Smooth muscle cell of the pulmonary artery (primary cell): ENCODE measurements at places on chromosomes 3 and 15. TPM values are rescaled to one million over a fixed set of nuclear protein-coding genes. Genes with fewer than 3 reads are reported as not detected.

Gene FANCD2
- 3.1 and 7.4 TPM in 2 replicates for total RNA-seq

Gene ASB14
- not detected in 2 replicates for total RNA-seq

Gene C3orf33
- total RNA-seq = 1.6 and 2.0 TPM in 2 replicates

Gene ISLR
- total RNA-seq = 35.0 and 134 TPM in 2 replicates

Gene TNNC1
- total RNA-seq = 0.23 and 2.6 TPM in 2 replicates

Gene CLDN16
- total RNA-seq = under 0.01 and 0.30 TPM in 2 replicates

Gene ABCF3
- total RNA-seq = 64.6 and 69.0 TPM in 2 replicates

Gene ALDH1L1
- 0.07 and 0.96 TPM in 2 replicates for total RNA-seq

Gene IQCF5
- not detected in 2 replicates for total RNA-seq

Gene RAD51
- total RNA-seq = 1.4 and 1.8 TPM in 2 replicates

Gene LRRC2
- 0.36 and 1.5 TPM in 2 replicates for total RNA-seq

Gene SH3GL3
- 0.07 and 0.20 TPM in 2 replicates for total RNA-seq

Gene CACNA1D
- total RNA-seq = 0.07 and 0.46 TPM in 2 replicates

Gene PARL
- total RNA-seq = 24.8 and 28.7 TPM in 2 replicates

Gene SLC6A6
- 20.4 and 55.4 TPM in 2 replicates for total RNA-seq

Gene PCOLCE2
- 192 and 258 TPM in 2 replicates for total RNA-seq

Gene MRPS11
- total RNA-seq = 22.0 and 23.4 TPM in 2 replicates

Gene GFM1
- total RNA-seq = 38.4 and 46.0 TPM in 2 replicates

Gene PLXND1
- total RNA-seq = 316 and 444 TPM in 2 replicates

Gene RUBCN
- total RNA-seq = 11.5 and 16.3 TPM in 2 replicates

Gene EPHA3
- 0.99 and 6.7 TPM in 2 replicates for total RNA-seq

Gene LMAN1L
- total RNA-seq = 0.26 TPM in 1 of 2 replicates, not detected in the other

Gene RGMA
- total RNA-seq = 1.3 and 1.7 TPM in 2 replicates

Gene RTP3
- not detected in 2 replicates for total RNA-seq

Gene ST3GAL6
- total RNA-seq = 6.4 and 19.9 TPM in 2 replicates

Gene TMEM212
- not detected in 2 replicates for total RNA-seq

Gene LEKR1
- 0.20 and 0.63 TPM in 2 replicates for total RNA-seq

Gene TRH
- 0.10 and 0.20 TPM in 2 replicates for total RNA-seq

Gene GOLGA8Q
- total RNA-seq = 1.1 and 1.9 TPM in 2 replicates

Gene GOLGA8S
- 0.07 and 0.10 TPM in 2 replicates for total RNA-seq

Gene BNC1
- 0.91 and 21.4 TPM in 2 replicates for total RNA-seq

Gene PLSCR1
- total RNA-seq = 25.6 and 26.6 TPM in 2 replicates

Gene EXD1
- total RNA-seq = not detected in 2 replicates

Gene CKMT1A
- total RNA-seq = not detected in 2 replicates

Gene PLCB2
- 0.07 and 0.43 TPM in 2 replicates for total RNA-seq

Gene NKIRAS1
- total RNA-seq = 10.3 and 14.9 TPM in 2 replicates

Gene ECE2
- 0.17 TPM in 1 of 2 replicates, not detected in the other for total RNA-seq

Gene ADCY5
- total RNA-seq = 0.13 and 0.91 TPM in 2 replicates

Gene ANKRD34C
- not detected in 2 replicates for total RNA-seq

Gene TMC3
- total RNA-seq = 0.13 and 0.20 TPM in 2 replicates

Gene ANP32A
- 53.8 and 58.0 TPM in 2 replicates for total RNA-seq

Gene TMEM87A
- 42.1 and 54.0 TPM in 2 replicates for total RNA-seq

Gene ATP13A5
- not detected in 2 replicates for total RNA-seq

Gene ITGA11
- 190 and 241 TPM in 2 replicates for total RNA-seq

Gene CAPN3
- total RNA-seq = 1.6 and 2.7 TPM in 2 replicates
